ENCODE measurements at places on chromosomes 11 and 22.
A peak's percentile ranks its signal among the peaks of the same experiment; 100 is the strongest.

GRCh38 chr11:58900479-58901420, 38.5 kb upstream of the GLYATL1 start:
- peak; percentile 85 for DNase-seq

DNA sequence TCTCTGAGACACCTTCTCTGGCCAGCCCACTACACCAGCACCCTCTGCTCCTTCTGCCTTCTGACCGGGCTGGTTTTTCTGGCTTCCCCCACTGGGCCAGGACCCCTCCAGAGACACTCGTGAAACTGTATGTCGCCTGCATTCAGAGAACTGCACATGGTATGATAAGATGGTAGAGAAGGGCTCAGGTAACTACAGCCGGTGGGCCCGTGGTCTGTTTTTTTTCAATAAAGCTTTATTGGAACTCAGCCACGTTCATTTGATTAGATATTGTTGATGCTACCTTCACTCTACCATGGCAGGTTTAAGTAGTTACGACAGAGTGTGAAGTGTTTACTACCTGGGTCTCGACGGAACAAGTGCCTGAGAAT, 514.0 kb downstream of the TBC1D22A start:
- no peak for DNase-seq

DNA sequence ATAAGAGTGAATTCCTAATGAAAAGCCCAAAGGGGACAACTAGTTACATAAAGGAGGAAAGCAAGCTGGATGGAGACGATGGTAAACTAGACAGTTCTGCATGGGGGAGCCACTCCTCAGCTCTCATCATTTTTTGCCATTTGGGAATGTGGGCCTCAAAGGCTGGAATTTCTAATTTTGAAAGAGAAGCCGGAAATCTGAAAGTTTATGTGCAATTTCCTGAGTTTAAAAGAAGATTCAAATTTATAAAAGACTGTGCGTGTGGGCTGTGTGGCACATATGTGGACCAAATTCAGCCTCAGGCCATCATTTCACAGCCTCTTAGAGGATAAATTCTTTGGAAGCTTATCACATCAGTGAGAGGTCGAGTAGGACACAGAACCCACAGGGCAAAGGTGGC, 18.3 kb upstream of the CRY2 start:
- no peak for DNase-seq

DNA sequence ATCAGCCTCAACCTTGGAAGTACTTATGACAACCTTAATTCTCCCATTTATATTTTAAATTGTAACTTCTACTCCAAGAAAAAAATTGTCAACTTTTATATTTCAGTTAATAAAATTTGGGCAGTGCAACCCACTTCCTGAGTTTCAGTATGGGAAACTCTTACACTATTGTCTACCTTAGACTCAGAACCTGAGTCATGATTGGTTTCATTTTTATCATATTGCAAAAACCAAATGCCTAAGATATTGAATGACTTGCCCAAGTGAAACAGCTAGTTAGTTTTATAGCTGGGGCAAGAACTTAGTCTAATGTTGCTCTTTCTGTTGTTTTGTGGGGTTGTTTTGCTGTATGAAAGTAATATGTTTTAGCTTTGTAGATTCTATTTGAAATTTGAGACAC, 334.0 kb upstream of the ARHGAP42 start:
- DNase-seq = no peak

DNA sequence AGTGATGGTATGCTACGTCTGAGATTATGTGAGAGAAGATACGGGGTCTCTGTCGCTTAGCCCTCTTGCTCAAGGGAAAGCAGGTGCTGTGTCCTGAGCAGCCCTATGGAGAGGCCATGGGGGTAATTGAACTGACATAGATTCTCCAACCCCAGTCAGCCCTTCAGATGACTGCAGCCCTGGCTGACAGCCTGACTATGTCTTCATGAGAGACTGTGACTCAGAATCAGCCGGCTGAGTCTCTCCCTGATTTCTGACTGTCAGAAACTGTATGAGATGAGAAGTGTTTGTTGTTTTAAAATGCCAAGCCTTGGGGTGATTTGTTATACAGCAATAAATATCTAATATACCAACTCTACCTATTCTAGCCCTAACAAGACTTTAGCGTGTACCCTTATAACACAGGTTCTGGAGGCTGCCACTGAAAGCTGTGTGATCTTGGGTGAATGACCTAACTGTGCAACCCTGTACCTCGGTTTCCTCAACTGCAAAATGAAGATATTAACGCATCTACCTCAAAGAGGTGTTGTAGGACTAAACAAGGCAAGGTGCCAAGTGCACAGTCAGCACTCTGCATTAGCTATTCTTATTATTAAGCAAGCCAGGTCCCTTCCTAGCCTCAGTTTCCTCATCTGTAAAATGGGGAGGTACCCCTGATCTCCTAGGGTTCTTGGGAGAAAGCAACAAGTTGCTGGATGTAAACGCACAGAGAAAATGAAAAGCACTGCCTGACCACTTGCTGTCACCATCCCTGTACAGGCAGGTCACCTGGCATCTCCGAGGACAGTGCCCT, 24.9 kb downstream of the SLC43A1 start:
- DNase-seq = no peak

DNA sequence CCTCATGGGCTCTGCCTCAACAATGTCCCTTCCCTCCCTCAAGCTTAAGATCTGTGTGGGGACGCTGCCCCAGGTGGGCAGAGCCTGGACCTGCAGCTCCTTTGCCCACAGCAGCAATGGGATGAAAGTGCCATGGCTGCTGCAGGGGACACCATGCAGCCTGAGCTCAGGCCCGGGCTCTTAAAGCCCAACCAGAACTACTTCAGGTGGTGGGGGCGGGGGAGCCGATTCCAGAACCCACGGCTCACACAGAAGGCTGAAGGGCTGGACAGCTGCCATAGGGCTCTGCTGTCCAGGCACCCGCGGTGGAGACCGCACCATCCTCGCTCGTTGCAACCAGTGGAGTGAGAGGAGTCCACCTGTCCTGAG, 12.5 kb downstream of the CHID1 start:
- peak; percentile 17 for DNase-seq

DNA sequence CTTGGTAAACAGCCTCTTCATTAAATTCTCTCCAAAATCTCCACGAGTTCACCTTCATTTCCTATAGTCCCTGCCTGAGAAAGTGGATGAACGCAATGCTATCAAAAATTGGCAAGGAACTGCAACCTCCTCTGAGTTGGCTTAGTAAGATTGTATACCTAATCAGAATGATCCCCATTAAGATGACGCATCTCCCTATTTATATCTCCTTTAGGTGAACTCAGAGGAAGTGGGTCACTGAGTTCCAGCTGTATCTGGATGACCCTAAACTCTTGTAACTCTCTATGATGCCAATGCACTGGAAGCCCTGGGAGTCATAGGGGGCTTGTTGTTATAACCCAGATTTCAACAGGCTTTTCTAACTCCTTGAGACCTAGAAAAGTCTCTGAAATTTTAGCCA, 48.2 kb downstream of the OR10A6 start:
- no peak for DNase-seq

GRCh38 chr11:134609361-134610115, 197.5 kb upstream of the B3GAT1 start:
- no peak for DNase-seq

DNA sequence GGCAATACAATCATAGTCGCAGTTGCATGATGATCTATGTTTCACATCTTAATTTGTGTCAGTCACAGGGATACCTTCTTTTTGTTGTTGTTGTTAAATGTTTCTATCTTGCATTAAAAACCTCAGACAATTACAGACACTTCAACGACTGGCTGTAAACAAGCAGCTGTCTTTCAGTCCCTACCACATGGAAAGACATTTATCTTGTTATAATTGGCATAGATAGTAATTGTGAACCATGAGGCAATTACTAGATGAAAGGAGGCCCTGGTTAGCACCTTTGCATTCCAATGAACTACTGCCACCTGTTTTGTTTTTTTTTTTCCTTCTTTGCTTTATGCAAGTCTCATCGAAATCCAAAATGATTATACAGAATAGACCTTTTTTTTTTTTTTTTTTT, 416.8 kb downstream of the LRRC4C start:
- no peak for DNase-seq

GRCh38 chr22:31218565-31219262, 6.6 kb downstream of the LIMK2 start:
- no peak for DNase-seq

GRCh38 chr11:64891215-64891848, 12.9 kb upstream of the EHD1 start:
- DNase-seq = no peak

GRCh38 chr11:67262731-67263675, 3.3 kb upstream of the GRK2 start:
- peak; percentile 80 for DNase-seq

- no peak for DNase-seq
These were observed 13.5 kb downstream of the SREBF2 start for GRCh38 chr22:41846268-41846987.

- DNase-seq = no peak
These were observed 173.2 kb upstream of the SORL1-AS1 start for GRCh38 chr11:121625777-121626506.
